ENCODE measurements at places on chromosomes 7 and 10.

DNA sequence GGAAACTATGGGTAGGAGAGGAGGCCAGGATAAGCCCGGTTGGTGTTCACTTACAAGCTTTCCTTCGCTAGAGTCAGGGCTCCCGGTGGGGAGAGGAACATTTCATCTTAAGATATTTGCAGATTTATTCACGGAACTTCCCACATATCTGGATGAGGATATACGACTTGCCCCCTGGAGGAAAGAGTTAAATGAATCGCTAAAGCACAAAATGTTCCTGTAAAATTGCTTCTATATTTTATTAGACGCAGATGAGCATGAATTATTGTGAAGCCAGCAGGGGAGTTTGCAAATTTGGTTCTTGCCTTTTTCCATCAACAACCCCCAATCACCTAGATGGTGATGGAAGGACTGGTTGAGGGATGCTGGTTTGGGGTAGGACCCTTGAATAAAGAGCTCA, 47.9 kb upstream of the BAIAP2L1 start:
- no peak for DNase-seq

- DNase-seq, result no peak
Measured at GRCh38 chr7:109844362-109844761, 1246.6 kb upstream of the LRRN3 start.

- DNase-seq, result no peak
Measured at GRCh38 chr7:46033592-46033991, 112.5 kb upstream of the IGFBP3 start.

DNA sequence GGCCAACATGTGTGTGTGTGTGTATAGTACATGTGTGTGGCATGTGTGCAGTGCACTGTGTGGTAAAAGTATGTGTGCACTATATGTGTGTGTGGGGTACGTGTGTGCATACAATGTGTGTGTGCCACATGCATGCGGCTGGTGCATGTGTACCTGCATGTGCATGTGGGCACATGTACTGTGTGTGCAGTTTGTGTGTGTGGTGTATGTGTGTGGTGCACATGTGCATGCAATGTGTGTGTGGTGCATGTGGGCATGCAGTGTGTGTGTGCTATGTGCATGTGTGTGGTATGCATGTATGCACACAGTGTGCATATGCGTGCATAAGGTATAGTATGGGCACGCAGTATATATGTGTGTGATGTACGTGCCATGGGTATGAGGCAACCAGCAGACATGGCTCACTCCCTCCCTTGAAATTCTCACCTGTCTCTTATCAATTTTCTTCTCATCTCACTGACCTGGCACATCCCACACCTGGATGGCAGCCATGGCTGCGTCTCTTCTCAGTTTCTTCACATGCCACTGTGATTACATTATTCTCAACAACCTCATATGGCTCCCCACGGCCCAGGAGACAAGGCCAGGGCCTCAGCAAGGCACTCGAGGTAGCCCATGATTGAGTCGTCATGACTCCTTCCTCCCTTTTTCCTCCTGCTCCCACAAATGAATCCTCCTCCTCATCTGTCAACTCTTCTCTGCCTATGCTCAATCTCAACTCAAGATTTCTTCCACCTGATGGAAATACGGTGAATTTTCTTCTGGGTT, 57.0 kb downstream of the NUDCD3 start:
- DNase-seq, result no peak

DNA sequence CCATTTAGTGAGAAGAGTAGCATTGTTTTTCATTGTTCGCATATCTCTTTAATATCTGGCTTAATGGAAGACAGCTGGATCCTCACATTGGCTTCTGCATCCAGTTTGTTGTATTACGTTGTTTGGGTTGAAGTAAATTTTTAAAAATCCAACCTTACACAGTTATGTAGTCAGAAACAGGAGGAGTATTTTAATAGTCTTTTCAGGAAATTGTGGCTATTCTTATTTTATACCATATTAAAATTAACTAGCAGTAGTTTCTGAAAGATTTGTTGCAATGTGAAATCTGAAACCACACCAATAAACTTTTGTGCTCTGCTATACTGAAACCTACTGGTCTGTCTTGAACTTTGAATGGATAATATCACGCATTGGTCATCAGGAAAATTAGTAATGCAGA, 27.9 kb downstream of the MYPN start:
- no peak for DNase-seq
